ENCODE measurements at places on chromosomes 5 and 9.

DNA sequence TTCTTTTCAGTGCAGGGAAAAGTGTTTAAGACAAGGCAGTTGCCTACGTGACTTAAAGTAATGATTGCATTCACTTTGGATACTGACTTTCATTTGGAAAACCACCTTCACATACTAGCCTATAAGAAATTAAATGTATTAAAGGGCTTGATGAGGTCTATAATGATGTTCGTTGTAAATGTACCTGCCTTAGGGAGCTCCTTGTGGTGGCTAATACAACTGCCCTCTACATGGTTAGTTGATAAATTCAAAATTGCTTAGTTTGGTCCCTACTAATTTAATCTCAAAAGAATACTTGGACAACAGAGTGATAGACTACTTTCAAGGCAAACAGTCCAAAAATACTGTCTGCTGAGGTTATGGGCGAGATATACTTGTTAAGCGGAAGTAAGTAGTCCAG, 3.8 kb downstream of the VLDLR start:
- DNase-seq: no peak

GRCh38 chr5:173868096-173868880, 19.9 kb upstream of the CPEB4 start:
- DNase-seq: no peak

DNA sequence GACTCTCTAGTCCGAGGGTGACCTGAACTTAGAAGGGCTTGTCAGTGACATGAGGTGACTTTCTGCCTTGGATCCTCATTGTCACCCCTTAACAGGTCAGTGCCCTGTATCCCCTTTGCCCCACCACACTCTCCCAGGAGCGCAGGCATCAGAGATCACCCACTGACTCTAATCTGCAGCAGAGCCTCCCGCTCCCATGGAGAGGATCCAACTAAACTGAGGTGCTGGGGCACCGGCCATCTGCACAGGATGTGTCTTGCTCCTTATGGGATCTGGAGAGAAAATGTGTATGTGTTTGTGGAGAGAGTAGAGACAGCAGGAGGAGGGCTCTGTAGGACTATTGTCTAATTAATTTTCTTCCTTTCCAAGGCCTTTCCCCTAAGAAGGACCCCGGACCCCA, 213.7 kb downstream of the ROR2 start:
- no peak for DNase-seq

DNA sequence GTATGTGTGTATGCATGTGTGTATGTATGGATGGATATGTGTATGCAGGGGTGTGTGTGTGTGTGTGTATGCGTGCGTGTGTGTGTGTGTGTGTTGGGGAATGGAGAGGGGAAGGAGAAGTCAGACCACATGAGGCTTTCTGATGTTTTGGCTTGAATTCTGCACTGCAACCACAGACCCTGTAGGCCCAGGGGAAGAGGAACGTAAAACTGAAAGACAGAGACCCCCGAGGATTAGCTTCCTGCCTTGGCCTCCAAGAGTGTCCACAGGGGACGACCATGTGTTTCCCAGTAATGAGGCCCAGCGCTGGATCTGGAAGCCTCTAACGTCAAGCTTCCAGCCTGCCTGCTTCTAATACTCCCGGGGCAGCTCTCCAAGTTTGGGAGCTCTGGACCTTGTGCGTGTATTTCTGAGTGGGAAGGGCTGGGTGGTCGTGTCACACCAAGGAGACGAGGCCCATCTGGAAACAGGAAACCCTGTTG, 5.8 kb downstream of the DCANP1 start:
- no peak for DNase-seq

- DNase-seq: no peak
Measured at GRCh38 chr5:147464211-147464610, 45.7 kb downstream of the DPYSL3 start.

DNA sequence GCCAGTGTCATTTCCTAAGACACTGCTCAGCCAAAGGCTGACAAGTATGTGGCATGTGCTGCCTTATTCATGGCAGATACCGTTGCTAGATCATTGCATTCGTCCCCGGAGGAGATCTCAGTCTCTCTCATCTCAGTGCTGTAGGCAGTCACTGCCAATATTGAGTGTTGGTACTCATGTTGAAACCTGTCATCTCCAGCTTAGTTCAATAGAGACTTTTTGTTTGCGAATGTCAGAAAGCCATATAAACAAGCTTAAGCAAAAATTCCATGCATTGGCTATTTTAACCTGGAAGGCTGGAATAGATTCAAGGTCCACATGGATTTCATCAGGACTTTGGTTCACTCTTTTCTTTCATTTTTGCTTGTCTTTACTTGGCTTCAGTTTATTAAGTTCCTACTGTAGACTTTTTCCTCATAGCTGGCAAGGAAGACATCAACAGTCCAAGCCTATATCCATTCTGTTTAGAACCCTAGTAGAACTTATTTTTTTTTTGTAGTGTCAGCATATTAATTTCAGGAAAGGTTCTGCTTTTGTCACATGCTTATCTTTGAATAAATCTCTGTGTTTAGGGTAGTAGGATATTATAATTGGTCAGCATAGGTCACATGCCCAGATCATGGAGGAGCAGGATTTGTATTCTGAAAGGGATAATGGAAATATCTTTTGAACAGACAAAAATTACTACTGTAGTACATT, 66.8 kb downstream of the FCHO2 start:
- no peak for DNase-seq
